Dermis blood vessel endothelial cell (primary cell): ENCODE measurements at places on chromosomes 5 and 9.
A peak's percentile ranks its signal among the peaks of the same experiment; 100 is the strongest.

DNA sequence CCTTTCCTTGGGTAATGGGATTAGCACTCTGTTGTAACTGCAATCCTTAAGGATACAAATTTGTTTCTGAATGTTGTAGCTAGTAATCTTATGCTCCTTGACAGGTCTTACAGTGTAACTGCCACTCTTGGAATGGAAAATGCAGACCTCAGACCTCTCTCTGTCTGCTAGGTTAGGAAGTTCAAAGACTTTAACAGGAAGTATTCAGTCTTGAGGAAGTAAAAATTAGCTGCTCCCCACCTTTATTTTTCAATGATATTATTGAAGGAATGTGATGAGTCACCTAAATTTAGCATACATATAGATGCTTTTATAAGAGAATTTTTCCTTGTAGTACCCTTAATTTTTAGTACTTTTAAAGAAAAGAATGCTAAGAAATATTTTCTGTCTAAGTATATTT is 71.5 kb downstream of the PAM start:
- DNase-seq: peak; percentile 27

- no peak for DNase-seq
Measured at GRCh38 chr9:135134268-135135022, 47.0 kb downstream of the OLFM1 start.

GRCh38 chr9:2559192-2560152 is 62.1 kb upstream of the VLDLR start:
- peak; percentile 18 for DNase-seq

DNA sequence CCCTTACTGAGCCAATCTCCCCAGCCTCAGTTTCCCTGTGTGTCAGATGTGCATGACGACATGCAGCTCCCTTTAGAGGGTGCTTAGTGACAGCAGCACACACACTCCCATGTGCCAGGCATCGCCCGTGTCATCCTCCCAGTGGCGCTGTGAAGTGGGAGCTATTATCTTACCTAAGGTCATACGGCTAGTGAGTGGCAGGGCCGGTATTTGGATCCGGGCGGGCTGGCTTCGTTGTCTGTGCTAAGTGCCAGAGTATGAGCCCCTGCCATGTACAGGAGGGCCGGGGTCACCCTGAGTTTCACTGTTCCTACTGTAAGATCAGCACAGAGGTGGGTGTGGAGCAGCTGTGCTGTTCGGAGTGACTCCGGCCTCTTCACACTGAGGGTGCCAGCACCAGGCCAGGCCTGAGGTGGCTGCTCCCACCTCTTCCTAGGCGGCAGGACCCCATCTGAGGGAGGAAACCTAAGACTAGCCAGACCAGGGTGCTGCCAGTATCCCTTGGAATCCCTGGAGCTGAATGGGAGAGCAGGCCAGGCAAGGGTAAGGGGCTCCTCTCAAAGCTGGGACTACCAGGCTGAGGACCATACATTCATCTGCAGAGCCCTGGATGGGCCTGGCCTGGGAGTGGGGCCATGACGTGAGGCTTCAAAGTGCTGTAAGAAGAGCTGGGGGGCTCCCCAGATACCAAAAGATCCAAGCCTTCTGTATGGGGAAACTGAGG is 22.5 kb downstream of the AQP7 start:
- no peak for DNase-seq

- DNase-seq: peak; percentile 30
Measured at GRCh38 chr5:142110046-142110531, 1.5 kb downstream of the NDFIP1 start.

DNA sequence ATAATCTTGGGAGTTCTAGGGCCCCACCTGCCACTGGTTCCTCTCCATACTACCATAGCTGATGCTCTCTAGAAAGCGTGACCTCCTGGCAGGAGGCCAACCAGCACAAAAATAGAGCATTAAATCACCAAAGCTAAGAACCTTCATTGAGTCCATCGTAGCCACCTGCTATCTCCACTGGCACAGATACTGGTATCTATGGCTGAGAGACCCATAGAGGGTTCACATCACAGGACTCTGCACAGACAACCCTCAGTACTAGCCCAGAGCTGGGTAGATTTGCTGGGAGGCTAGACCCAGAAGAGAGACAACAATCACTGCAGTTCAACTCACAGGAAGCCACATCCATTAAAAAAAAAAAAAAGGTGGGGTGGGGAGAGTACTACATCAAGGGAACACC is 509.1 kb downstream of the DTWD2 start:
- no peak for DNase-seq

- DNase-seq: no peak
Measured at GRCh38 chr5:163532171-163533084, 27.0 kb downstream of the MAT2B start.

DNA sequence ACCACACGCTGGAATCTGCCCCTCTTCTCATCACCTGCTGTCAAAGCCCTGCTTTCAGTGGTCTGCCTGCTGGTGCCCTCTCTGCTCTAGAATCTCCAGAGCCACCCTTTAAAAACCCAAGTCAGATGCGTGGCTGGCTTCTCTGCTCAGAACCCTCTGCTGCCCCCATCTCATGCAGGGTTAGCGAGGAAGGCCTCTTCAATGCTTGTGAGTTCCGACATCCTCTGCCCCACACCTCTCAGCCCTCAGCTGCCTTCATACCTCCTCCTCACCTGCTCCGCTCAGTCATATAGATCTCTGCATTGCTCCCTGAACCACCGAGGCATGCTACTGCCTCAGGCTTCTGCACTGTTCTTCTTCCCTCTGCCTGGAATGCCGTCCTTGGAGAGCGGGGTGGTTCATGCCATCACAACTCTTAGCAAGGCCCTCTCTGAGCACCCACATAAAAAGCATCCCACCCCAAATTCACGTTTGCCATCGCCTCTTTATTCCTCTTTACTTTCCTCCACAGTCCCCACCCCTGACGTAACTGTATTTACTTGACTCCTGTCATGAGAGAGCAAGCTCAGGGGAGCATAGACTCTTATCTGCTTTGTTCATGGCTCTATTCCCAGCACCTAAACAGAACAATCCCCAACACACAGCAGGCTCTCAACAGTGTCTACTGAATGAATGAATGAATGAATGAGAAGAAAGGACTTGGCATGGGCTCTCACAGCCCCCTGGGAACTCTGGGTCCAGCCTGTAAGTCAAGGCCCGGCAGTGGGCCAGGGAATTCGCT is 10.4 kb downstream of the SHB start:
- peak; percentile 10 for DNase-seq

GRCh38 chr5:15966651-15967050 is 212.9 kb downstream of the MARCHF11 start:
- no peak for DNase-seq

DNA sequence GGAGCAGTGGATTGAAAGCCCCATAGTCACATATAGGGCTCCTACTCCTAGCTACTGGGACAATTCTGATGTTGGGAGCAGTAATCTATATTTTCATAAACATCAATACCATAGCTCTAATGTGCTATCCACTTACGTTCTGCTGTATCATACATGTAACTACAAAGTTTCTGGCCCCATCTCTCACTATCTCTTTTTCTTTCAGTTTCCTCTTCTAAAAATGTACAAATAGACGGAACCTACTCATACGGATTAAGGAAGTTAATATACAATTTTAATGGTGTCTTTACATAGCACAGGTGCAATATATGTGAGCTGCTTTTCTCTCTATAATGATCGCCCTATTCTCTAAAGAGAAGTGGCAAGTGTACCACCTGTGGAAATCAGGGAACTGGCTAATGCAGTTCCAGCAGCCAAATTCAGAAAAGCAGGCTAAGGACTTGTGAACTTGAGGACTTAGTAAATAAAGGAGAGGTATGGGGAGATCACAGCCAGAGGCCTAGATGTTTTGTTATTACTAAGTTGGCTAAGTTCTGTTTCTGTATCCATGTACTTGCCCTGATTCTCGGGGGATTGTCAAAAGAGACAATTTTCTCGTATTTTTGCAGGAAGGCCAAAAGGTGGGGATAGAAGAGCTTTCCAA is 1021.9 kb downstream of the CDH12 start:
- no peak for DNase-seq

GRCh38 chr5:90803876-90804275 is 245.3 kb downstream of the ADGRV1 start:
- DNase-seq: no peak

DNA sequence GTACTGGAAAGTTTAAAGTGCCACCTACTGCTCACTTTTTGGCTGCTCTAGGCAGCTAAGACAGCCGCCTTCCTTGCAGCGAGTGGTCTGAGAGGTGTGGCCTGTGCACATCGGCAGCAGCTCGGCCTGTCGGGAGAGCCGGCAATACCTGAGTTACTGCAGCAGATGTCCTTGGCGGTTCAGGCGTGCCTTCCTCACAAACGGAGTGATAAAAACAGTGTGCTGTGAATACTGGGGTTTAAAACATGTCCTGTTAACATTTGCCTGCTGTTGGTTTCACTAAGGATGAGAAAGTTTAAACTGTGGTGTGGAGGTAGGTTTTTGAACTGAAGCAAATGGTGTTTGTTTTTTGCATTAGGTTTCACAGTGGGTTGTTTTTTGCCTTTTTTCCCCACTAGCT is 12.9 kb downstream of the TRAF2 start:
- no peak for DNase-seq

DNA sequence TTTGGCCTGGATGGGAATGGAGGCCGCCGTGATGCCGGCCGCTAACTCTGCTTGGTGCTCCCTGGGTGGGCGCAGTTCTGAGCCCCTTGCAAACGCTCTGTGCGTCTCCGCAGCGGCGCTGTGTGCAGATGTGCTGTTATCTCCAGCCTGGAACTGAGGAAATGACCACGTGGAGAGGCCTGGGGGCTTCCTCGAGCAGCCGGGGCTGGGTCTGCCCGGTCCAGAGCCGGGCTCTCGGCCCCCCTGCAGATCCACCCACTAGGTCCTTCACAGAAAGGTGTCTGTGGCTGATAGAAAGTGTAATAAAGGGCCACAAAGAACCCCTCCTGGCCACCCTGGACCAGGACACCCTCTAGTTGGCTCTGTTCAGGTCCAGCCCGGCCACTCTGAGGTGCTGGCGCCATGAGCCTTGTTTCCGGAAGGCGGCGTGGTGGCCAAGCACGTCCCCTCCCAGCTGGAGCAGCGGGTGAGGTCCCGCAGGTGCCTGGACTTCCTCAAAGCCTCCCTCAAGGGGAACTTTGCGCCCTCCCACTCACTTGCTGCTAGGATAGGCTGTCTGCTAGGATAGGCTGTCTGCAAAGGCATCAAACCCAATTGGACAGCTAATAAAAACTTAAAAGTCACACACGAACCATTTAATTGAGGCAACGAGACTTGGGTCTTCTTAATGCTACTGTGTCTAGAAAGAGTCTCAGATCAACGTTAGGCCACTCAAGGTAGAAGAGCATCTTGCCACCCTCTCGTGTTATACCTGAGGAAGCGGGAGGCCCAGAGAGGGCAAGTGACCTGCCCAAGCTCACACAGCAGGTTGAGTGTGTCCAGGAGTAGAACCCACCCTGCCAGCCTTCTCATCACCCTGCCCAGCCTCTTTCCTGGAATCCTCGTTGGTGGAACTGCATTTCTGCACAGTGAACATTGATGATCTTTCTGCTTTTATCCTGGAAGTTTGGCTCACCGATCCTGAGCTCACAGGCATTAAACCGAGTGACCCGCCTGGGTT is 109.3 kb upstream of the FCN2 start:
- DNase-seq: no peak

GRCh38 chr9:78544230-78544629 is 247.3 kb downstream of the PSAT1 start:
- no peak for DNase-seq

- DNase-seq: peak; percentile 91
Measured at GRCh38 chr5:58294598-58295305, 165.1 kb downstream of the PLK2 start.

- DNase-seq: no peak
Measured at GRCh38 chr5:52825826-52826225, 38.1 kb downstream of the ITGA1 start.

- peak; percentile 85 for DNase-seq
Measured at GRCh38 chr5:95760273-95761191, 29.4 kb downstream of the RHOBTB3 start.

DNA sequence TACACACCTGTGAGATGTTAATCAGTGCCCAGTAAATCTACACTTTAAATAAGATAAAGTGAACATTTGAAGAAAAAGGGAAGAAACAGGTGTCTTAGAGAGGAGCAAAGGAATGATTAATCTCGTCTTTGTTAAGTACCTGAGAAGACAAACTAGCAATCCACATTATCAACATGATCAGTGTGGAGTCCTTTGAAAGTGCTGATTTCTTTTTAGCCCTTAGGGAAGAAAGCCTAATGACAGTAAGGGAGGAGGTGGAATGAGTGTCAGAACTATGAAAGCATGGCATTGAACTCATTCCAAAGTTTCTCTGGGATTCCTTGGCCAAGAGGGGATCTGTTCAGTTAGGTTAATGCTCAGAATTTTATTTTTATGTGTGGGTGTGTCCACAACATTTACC is 1109.0 kb upstream of the ACO1 start:
- no peak for DNase-seq

DNA sequence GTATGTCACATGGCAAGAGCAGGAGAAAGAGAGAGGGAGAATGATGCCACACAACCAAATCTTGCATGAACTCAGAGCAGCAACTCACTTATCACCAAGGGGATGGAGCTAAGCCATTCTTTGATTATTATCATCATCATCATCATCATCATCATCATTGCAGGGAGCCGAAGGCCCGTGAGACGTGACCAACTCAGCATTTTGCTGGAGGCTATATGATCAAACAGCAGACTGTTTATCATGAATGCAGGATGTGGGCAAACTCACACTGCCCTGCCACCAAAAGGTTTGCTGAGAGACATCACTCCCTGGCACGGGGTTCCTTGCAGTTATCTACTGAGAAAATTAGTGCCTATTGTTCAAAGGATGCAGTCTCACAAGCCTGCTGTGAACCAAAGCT is 8.6 kb upstream of the ZNF169 start:
- no peak for DNase-seq

DNA sequence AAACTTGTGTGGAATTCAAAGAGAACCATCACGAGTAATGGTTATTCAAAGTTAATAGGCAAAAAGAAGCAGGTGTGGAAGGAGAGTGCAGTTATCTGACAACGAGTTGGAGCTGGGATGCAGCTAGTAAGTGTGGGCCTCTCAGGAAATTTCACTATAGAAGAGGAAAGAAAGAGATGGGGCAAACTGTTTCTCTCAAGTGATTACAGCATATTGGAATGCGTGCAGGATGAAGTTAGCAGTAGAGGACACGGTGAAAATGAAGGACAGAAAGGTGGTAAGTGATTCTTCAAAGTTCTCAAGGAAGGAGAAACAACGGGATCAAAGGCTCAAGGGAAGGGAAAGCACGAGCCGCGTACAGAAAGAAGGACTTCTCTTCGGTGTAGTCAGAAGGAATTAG is 84.0 kb downstream of the ADAMTS12 start:
- DNase-seq: no peak

DNA sequence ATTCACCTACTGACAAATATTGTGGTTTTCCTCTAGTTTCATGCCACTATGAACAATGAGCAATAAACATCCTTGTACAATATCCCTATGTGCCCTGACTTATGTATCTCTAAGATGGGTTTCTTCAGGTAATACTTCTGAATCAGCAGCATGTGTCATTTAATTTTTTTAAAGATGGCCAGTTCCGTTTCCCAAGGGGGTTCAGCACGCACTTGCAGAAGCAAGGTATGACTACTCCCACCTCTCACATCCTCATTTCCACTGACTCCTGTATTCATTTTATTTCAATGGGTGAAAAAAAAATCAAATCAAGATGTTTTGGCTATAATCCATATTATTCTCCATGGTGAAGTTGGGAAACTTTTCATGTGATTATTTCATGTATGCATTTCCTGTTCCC is 14.7 kb upstream of the ADAMTS19 start:
- no peak for DNase-seq
